ENCODE measurements at places on chromosomes 11 and 22.

GRCh38 chr11:64185693-64186491 is at the start of gene STIP1:
STIP1 (plus strand) TSS chr11:64186171; CDS start chr11:64186262, 91 bp downstream.
- peak; percentile 99 for DNase-seq

DNA sequence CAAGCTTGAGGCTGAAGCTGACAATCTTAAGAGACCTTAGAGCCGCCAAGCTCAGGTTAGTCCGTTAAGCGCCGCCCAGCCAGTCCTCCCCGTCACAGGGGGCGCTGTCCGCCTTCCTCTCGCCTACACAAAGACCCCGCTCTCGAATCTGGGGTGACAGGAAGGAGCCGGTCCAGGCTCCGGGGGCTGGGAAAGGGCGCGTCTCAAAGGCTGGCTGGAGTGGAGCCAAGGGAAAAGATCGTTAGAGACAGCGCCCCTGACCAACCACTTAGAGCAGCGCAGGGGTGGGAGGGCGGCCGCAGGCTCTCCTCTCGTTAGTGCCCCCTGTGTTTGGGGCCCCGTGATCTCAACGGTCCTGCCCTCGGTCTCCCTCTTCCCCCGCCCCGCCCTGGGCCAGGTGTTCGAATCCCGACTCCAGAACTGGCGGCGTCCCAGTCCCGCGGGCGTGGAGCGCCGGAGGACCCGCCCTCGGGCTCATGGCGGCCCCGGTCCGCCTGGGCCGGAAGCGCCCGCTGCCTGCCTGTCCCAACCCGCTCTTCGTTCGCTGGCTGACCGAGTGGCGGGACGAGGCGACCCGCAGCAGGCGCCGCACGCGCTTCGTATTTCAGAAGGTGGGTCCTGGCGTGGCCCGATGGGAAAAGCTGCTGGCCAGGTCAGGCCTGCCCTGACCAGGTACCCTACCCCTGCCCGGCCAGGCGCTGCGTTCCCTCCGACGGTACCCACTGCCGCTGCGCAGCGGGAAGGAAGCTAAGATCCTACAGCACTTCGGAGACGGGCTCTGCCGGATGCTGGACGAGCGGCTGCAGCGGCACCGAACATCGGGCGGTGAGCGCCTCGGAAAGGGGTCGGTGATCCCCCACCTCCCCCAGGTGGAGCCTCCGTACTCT is at the start of gene MUS81:
TSS of gene MUS81 (plus strand) at position 156 of the 887 bp plus-strand sequence. CDS start at position 477, 321 bp downstream.
- DNase-seq, result peak; percentile 93

DNA sequence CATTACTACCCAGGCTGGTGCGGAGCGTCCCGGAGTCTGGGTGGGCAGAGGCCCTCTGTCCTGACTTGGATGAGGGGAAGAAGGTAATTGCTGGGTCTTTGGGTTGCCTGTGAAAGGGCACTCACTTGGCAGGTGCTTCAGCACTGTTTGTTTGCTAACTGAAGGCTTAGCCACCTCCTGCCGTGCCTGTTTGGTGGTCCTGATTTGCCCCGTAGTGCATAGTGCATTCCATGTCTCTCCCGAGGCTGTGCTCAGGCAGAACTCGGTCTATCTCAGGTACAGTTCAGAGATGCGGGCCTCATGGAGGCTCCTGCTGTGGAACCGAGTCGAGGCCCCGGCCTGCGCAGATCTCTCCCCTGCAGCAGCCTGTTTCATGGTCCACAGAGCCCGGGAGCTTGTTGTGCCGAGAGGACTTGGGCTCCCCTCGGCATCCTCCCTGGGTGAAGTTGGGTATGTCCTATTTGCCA is 146.2 kb downstream of the TBC1D22A start:
- no peak for DNase-seq

- DNase-seq, result no peak
Measured at GRCh38 chr11:43245466-43245865, 66.3 kb upstream of the API5 start.

DNA sequence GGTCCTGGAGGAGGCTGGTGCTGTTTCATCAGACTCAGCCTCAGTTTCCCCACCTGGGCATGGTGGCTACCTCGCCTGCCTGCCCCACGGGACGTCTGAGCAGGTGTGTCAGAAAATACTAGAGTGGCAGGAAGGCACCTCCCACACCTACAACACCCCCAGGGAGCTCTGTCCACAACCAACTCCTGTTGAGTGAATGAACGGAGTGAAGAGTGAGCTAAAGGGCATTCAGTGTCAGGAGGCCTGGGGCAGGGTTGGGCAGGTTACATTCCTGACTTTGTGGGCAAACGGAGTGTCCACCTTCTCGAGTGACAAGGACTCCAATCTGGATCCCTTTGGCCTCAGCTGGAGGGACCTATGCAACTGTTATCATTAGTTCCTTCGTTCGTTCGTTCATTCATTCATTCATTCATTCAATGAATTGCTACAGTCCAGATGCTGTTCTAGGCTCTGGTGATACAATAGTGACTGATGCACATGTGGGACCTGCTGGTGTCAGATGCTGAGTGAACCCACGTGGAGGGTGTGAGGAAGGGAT is 195.2 kb downstream of the CTTN start:
- DNase-seq, result no peak

DNA sequence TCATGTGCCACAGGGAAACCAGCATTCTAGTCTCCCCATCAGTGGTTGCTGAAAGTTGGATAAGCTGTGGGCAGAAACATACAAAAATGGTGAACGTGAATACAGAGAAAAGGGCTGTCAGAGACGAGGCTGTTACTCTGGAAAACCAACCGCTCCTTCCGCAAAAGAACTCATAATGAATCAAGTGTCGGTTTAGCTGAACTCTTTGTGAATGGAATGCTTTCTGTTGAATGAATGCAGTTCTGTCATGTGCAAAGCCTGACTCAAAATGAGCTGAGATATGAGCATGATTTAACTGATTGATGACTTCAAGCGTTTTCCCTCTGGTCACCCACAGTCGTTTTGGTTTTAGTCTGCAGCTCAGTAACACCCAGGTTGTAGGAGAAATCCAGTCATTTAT is 298.3 kb downstream of the ETS1 start:
- DNase-seq, result no peak

GRCh38 chr11:36162006-36162882 is 127.0 kb downstream of the COMMD9 start:
- DNase-seq, result no peak

DNA sequence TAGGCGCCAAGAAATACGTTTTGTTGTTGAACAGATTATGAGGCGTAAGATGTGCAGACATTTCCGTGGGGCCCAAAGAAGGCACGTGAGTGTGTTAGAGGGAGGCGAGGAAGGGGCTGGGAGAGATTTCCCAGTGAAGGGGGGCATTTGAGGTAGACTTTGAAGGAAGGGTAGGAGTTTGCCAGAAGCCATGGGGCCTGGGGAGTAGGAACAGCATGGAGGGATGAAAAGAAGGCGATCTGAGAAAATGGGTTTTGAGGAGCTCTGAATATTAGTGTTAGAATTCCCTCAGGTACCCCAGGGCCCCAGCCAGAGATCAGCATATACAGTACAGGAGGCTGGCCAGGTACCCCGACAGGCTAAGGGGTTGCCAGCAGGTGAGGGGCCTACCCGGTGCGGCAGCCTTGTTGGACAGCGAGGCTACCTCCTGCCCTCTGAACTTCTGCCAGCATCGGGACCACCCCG is 414 bp upstream of the MIEF1 start:
- DNase-seq, result no peak

GRCh38 chr22:37428649-37429586 is 1.6 kb upstream of the ELFN2 start:
- DNase-seq, result no peak

DNA sequence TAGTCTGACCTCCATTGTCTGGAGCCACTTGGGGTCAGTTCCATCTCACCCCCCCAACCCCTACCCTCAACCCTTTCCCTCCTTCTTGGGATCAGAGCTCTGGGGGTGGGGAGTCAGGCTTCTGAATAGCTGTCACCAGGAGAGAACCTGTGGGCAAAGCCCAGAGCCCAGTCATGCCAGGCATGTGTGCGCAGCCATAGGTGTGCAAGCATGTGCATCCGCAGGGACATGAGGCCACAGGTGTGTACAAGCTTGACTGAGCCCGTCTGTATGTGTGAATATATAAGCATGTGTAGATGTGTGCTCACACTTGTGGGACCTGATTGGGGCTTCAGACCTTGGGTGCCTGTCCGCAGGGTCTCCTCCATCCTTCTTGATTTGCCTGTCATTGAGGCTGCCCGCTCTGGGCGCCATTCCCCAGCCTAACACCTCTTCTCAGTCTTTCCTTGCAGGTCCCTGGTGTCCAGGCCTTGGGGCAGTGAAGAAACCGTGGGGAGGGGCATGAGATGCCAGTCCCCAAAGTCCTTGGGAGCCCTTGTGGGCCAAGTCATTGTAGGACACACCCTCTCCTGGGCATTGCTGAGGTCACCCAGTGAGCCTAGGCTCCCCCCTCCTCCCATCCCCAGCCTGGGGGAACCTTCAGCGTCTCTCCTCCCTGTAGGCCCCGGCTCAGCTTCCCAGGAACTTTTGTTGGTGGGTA is 9.0 kb downstream of the ATG16L2 start:
- no peak for DNase-seq

DNA sequence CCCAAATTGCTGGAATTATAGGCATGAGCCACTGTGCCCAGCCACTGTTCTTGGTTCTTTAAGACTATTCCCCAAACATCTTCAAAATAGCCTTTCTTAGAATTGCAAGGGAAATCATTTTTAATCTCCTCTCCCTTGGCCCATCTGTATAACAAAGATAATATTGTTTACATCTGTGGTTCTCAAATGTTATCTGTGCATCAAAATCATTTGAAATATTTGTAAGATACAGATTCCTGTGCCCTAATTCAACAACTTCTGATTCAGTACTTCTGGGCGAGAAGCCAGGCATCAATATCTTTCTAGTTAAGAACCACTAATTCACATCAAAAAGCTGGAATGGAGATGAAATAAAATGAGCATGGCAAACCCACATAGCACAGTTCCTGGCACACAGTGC is 83.0 kb downstream of the TMPRSS5 start:
- no peak for DNase-seq

GRCh38 chr11:133930767-133931448 is 25.9 kb downstream of the IGSF9B start:
- DNase-seq, result no peak

Measured in SHP77 treated with DMSO at 0.1 percent for 48 hours (cell line).